ENCODE measurements at places on chromosomes 3 and 15.

DNA sequence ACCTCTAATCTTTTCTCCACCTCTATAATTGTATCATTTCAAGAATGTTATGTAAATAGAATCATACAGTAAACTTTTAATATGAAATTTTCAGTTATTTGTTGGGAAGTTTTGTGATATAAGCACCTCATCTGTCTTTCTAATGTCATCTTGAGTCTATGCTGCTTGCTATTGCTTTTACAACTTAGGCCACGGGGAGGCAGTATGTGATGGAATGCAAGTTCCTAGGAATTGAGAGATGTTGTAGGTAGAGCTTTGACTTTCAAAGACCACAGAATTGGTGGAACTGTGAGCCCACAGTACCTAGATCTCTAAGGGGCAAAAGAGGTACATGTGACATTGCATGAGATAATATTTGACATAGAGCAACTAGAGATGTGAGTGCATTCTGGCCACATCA is 328.3 kb downstream of the MFSD1 start:
- DNase-seq: no peak

DNA sequence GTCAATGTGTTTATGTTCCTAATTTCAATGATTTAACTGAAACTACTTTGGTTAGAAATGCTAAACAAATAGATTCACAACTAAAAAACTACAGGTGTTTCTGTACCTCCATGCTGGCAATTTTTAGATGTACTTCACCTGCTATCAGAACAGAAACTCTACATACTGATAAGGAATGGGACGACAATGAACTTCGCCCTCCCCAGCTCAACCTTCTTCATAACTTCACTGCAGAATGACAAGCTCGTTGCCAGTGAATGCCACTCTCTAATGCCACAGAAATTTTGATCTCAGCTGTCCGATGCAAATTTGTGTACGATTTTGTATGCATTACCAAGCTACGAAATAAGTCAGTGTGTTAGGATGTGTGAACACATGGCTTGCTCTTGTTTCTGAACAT is 133.4 kb downstream of the FOXP1 start:
- DNase-seq: no peak

DNA sequence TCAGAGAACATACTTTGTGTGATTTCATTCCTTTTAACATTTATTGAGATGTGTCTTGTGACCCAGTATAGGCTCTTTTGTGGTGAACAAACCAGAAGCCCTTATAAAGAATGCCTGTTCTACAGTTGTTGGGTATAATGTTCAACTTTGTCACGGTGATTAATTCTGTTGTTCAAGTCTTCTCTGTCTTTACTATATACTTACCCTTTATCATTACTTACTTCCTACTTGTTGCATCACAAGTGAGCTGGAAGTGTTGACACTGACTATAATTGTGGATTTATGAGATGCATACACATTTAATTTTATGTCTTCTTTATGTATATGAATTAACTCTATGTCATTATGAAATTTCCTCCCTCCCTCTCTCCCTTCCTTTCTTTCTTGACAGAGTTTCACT is 59.7 kb upstream of the TBL1XR1 start:
- no peak for DNase-seq

DNA sequence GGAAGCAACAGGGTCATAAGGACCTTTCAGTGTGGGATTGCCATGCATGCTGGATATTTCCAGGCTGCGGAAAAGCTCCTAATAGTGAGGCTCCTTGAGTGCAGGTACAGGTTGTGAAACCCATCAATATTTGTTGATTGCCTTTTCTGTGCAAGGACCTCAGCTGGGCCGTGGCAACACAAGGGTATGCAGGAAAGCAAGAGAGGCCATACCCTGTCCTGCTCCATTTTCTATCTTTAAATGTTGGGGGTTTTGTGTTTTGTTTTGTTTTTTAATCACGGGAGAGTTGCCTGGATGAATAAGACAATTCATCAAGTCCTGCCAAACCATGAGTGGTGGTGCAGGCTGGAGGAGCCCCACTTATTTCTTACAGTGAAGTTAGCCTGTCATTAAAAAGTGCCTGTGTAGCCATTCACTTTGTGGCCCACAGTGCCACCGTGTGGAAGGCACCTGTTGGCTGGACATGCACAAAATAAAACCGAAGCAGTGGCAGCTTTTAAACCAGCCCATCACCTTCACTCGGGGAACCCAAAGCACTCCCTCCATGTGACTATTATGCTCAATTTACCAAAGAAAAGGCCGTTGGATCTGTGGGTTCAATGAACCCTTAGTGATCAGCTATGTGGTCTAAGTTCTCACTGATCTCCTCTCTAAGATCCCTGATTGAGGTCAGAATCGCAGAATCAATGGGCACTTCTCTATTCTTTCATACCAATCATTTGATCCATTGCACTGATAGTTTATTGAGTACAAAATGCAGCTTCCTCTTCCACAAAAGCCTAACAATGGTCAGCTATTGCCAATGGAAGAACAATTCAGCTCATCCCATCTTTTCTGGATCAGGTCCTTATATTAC is 42.2 kb downstream of the CLDN18 start:
- DNase-seq: no peak

DNA sequence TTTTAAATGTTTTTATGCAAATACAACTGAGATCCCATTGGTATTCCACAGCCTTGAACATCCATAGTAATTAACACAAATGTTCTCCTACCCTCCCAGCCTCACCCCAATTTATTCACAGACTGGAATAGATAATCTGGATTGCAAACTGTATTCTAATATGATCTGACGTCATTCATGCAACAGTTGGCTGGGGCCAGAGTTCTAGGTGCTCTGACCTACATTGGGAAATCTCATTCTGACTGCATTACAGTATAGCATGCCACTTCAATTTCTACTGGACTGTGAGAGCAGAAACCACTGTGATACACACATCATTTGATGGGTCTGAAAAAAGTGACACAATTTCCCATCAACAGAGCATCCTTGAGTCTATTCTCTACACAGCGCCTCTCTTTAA is 403.1 kb downstream of the MAGI1 start:
- no peak for DNase-seq

DNA sequence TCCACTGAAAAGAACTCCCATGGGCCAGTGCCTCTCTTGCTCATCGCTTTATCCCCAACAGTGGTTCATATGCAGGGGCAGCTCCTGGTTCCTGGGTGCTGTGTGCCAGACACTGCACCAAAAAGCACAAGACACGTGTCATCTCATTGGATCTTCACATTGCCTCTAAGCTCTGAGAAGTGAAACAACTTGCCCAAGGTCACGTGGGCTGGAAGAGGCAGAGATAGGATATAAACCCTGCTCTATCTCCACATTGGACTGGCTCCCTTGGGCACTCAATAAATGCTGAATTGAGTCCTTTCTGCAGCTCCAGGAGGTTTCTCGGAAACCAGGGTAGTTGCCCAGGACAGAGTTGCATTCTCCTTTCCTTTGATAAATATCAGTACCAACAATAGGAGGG is 88.1 kb downstream of the SRGAP3 start:
- DNase-seq: no peak

GRCh38 chr3:28743831-28744230 is 395.2 kb upstream of the AZI2 start:
- no peak for DNase-seq

- DNase-seq: no peak
Measured at GRCh38 chr3:69370156-69370883, 15.6 kb downstream of the FRMD4B start.

DNA sequence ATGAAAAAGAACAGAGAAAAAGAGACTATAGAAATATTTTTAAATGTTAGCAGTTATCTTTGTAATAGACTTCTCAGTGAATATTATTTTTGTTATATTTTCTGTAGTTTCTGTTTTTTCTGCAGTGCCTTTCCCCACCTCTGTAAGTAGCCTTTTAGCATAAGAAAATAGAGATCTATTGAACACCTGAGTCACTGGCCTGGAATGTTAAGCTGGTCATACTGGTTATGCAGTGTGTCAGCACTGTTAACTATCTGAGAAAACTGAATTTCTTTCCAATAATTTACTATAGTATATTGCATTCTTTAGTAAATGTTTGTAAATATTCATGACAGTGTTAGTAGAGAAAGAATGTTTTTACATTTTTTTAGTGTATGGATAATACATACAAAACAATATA is 79.8 kb downstream of the NECTIN3 start:
- DNase-seq: no peak

DNA sequence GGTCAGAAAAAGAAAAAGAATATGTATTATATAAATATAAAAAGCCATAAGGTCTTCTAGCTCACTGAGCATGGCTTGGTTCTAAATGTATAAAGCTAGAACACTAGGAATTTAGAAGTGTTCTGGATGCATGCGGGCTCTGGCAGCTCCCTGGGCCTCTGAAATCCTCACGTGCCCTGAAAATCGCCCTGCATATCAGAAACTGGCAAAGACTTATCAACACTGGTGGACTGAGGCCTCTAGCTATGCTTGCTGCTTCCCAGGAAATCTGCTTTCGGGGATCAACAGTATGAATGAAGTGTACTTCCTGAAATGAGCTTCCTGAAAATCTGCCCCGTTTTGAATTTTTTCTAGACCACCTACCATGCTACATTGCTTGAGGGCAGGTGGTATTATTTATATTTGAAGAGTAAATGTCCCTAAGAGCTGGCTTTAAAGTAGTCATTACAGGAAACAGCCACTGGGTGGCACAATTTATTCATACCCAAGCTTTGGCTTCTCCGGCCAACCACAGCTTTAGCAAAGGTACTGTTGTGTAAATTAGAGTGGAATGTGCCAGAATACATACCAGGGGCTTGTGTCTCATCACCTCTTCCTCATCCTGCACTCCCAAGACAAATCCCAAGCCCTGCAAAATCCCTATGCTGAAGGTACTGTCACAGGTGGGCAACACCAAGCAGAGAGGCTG is 17.7 kb downstream of the CRTAP start:
- no peak for DNase-seq

- no peak for DNase-seq
Measured at GRCh38 chr3:46124216-46125177, 83.6 kb downstream of the CCR1 start.

- DNase-seq: no peak
Measured at GRCh38 chr3:52313774-52314188, 2.3 kb upstream of the DNAH1 start.

DNA sequence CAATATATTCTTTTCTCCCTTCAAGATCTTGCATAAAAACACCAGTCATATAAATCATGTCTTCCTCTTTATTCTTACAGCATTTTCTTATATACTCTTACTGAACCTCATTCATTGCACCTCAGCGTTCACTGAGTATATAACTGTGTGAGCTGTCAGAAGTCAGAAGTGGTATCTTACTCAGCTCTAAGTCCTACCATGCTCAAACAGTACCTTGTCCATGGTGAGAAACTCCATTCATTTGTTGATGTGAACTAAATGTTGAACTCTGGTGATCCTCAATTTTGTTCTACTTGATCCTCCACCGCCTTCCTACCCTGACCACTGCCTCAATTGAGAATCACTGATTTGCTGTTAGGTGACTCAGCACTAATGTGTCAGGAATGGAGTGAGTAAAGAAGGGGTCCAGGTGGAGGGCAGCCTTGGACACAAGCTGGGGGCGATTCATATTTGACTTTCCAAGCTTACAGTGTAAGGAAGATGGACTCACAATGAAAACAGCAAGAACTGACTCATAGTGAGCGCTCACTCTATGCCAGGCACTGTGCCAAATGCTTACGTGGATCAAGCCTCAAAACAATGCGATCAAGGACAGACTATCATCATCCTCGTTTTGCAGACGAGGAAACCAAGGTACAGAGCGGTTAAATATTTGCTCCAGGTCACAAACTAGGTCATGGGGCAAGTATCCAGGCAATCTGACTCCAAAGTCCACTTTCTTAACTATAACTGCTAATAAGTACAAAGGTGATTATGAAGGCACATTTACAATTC is 13.5 kb upstream of the ZFYVE19 start:
- no peak for DNase-seq

- DNase-seq: no peak
Measured at GRCh38 chr15:58527573-58528187, 95.9 kb downstream of the LIPC start.

GRCh38 chr3:72951259-72951722 is 45.3 kb upstream of the PPP4R2 start:
- no peak for DNase-seq

- DNase-seq: no peak
Measured at GRCh38 chr3:141542202-141542969, 55.6 kb downstream of the RASA2 start.

DNA sequence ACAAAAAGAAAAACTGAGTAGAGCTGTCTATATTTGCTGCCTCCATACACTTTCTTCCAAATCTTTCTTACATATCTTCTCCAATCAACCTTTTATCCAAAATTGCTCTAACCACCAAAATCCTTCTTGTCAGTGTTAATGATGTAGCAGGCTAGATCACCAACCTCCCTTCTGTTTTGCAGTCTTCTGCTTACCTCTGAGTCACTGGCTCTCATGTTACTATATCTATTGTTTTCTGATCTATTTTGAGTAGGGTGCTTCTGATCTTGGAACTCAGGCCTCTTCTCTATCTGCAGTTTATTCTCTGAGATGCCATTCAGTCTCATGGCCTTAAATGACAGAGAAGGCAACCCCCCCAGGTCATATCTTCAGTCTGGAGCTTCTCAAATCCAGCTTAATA is 26.3 kb upstream of the AADAC start:
- DNase-seq: no peak

DNA sequence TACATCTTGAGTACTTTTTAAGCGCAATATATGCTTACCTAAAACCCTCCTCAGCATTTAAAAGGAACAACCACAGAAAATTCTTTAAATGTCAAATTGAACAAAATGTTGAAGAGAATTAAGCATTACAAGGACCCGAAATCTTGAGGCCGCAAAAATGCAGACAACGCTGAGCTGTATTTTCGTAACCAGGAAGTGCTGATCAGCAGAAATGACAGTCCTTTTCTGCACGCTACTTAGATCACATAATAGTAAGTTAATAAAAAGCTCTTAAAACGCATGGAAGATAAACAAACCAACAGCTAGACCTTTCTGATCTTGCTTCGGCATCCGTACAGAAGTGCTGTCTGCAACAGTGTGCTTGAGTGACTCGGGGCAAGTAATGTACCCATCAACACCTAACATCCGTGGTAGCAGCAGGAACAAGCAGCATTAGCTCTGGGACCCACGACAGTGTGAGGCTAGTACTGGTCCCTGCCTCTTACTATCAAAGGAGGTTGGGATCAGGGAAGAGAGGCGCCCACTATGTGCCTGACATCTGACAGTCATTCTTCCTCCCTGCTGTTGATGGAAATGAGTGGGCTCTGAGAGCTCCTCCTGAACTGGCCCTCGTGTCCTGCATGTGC is 1.8 kb upstream of the SSUH2 start:
- no peak for DNase-seq

DNA sequence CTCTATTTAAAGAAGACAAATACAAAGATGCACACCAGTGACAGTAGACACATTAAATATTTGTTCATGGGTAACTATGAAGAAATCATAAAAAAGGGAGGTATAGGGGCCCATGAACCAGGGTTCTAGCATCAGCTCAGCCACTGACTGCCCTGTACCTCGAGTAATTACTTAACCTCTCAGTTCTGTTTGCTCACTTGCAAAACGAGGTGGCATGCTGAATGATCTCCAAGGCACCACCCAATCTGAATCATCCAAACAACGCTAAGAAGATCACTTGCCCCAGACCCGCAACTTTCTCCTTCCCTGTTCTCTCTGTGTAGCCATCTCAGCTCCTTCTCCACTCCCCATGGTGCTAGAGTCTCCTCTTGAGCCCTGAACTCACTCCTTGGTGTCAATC is 374.7 kb downstream of the VPS13C start:
- no peak for DNase-seq
